Stimulated activated CD8-positive, alpha-beta memory T cell treated with anti-CD3 and anti-CD28 coated beads, Interleukin-7, amount 100 ng/mL, for 4 hours (primary cell): ENCODE measurements at places on chromosomes 1 and 21.

DNA sequence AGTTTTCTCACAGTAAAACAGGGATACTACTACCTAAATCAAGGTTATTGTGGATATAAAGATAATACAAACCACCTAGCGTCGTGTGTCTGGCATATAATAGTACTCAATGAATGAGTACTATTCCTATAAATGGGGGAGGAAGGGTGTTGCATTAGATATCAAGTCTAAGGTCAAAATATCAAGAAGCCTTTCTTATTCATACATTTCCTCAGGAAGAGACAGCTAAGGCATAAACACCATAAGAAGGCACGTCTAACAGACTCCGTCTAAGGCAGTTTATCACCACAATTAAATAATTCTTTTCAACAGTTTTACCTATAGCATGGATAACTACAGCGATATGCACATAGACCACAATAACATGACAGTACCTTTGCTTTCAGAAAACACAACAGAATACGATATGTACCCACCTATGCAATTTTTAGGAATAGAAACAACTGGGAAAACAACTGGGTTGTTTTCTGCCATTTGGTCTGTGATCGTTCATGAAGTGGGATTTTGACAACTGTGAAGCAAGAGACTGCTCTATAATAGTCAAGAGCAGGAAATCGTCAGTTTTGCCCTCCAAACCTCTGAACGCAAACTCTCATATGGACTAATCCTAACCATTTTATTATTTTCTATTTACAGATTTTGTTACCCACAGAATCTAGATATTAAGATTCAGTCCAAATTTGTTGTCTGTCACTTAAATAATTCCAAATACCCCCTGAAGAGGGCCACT is 53.1 kb downstream of the HNRNPR start:
- no peak for DNase-seq

DNA sequence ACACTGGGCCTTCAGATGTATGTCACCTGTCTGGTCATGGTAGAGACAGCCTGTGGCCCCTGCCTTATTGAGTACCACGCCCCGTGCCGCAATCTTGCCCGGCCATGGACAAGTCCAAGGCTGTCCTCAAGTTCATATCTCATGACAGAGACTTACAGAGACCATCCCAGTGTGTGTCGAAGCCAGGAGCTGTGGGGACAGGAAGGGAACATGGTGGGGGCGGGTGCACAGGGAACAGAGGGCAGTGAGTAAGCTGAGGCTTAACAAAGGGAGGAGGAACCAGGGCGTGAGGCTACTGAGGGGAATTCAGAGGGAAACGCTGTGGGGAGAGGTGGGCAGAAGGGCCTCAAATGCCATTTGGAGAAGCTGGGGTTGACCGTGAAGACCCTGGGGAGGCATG is 75.8 kb downstream of the ALPL start:
- DNase-seq = no peak

DNA sequence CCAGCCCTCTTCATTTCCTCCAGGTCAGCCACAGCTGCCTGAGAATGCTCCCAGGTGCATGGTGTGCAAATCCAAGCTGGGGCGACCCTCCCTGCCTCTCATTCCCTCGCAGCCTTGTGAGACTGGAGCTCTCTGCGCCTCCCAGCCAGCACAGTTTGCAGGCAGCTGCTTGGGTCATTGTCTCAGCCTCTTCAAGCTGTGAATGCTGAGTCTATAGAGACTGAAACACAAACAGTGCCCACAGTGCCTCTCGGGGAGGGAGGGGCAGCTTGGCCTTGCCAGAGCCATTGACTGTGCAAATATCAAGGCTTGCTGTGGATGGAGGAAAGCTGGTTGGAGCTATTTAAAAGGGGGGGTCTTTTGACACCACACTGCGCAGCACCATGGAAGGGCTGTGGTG is 10.6 kb downstream of the PLXNA2 start:
- no peak for DNase-seq

- no peak for DNase-seq
These were observed 111.6 kb upstream of the ZC3H12A start for GRCh38 chr1:37362594-37363385.

DNA sequence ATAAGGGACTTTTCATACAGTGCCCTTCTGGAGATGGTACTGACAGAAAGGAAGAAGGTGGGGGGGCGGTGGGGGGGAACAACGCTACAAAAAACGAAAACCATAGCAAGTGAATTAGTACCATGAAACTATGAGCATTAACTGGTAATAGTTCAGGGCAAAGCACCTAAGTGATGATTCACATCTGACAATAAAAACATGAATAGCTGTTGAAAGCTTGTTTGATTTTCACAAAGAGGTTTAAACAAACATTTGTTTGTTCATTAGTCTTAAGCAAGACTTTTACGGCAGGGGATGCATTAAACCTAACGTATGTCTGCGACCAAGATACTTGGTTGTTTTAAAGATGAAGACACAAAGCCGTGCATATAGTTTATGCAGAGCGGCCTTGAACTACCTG is 177.5 kb downstream of the LMO4 start:
- DNase-seq = no peak

DNA sequence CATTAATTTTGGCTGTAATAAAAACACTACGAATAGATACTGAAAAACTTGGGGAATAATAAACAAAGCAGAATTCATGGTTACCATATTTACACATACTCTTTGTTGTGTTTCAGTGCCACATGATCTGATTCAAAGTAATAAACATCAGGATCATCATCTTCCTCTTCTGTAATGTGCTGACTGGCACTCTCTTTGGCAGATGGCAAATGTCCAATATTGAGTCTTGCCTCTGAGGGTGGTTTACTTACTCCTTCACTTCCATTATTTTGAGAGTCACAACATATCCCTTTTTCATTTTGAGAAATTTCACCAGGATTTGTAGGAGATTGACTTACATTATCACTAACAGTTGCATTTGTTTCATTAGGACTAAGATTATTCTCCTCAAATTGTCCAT is 50.7 kb downstream of the ZZZ3 start:
- no peak for DNase-seq
